ENCODE measurements at places on chromosomes 2 and 18.

DNA sequence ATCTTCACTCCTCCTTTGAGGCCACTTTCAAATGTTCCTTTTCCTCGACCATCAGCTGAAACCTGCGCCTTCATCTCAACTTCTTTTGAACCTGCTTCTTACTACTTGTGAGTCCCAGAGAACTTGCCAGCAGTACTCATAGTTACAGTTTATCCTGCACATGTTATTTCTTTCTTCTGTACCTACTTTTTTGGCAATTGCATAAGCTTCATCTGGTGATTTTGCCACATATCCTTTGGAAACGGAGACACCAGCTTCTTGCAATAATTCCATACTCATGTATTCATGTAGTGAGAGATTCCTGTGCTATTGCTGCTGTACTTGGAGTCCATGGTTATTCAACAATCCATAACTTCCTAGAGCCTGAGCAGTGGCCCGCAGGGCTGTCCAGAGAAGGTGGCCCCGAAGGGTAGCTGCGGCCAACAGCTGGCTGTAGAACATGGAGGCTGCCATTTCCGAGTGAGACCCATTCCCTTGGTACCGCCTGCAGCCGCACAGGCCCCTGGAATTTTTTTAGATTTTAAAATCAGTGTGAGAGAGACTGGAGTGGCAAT lies 39.4 kb downstream of the EFR3B start:
- no peak for DNase-seq

- no peak for DNase-seq
Observed at GRCh38 chr2:209194717-209195116, 229.1 kb upstream of the MAP2 start.

DNA sequence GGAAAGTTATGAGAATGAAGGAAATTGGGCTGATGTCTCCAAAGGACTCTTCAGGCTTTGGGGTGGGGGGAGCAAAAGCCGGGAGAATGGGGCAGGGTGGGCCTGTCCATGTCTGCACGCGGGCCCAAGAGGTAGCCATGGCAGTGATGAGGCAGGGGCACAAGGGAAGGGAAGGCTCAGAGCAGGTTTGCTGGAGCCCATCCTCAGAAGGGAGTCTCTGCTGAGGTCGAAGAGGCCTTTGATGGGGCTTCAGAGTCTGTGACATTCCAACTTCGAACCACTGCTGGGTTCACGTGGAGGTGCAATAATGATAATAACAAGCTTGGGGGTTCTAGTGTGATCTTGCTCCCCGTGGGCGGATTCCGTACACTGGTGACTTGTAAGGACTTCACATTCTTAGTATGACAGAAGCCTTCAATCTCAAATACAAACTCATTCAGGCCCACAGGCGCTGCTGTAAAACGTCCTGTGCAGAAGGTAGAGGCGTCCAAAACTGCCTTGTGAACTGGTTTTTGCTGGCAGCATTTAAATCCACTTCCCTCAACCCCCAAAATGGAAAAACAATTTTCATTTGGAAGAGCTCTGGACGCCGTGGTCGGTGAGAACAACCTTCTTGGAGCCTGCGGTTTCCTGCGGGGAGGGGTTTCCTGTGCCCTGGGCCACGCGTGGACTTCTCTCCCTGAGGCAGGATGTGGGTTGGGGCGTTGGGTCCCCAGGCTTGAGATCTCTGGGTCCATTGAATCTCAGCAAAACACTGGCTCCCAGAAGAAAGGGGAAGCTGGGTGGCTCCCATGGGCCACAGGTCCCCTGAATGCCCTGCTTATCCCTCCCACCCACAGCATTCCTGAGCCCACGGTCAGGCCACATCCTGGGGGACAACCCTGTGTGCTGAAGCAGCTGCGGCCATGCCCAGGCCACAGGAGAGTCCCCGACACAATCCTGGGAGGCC lies 151.0 kb downstream of the TPO start:
- DNase-seq, result no peak

DNA sequence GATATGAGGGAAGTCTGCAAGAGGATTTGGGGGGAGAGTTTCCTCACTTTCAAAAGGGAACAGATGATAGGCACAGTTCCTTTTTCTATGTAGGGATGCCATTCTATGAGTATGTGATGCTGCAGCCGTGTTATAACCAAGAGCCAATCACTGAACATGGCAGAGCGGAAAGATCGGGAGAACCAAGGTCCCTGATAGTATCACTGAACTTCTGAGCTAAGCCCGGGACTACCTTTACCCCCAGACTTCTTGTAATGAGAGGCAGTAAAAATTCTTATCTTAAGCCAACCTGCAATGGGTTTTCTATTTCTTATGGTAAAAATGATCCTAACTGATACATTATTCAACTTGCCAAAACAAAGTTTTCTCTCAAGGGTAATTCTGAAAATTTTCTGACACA lies 21.6 kb upstream of the SLC1A4 start:
- DNase-seq, result no peak

DNA sequence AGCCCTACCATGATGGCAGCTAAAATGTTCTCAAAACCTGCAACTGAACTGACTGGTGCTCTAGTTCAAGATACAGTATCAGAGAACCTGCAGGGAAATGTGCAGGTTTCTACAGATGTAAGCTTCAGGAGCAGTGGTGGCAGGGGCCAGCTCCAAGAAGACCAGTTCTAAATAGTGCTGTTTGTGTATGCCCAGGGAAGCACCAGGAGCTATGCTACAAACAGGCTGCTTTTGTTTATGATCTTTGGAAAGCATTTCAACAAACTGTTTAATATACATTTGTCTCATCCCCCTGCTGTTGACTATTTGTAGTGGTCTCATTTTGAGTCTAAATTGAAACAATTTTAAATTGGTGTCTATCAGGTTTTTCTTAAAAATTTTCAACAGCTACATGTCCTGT lies 20.7 kb downstream of the FZD5 start:
- DNase-seq, result no peak

- DNase-seq, result no peak
Observed at GRCh38 chr2:128416109-128416785, 97.6 kb upstream of the HS6ST1 start.

DNA sequence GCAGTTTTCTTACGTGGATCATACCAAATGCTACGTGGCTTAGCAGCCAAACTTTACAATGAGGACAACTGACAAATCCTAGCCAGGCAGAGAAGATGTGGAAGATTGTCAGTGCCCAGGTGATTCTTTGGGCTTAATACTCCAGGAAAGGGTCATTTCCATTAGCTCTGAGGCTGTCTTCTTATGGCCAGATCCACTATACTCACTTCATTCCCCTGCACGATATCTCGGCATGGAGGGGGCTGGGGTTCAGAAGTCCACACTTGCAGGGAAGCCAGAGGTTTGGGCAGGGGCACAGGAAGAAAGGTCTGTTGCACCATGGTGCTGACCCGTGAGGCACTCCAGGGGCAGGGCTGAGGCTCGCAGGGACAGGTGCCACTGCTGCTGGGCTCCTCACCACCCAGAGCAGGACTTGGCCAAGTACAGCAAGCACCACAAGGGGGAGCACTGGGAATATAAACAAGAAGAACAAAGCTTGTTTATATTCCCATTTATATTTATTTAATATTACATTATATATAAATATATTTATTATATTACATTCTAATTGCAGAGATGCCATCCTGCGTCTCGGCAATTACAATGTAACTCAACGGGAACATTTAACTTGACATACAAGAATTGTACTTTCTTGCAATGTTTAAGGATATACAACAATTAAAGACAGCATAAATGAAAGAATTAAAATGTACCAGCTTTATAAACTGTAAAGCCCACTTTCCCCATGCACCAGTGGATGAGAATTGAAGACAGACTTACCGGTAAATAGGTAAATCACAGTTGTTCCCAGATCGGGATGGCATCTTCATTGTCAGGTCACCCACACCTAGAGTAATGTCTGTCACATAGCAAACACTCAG lies 27.2 kb downstream of the CLUL1 start:
- DNase-seq, result no peak

GRCh38 chr2:222882484-222882928 lies 21.7 kb downstream of the ACSL3 start:
- DNase-seq, result no peak

Data from thoracic aorta (tissue), 2 donors.